ENCODE measurements at places on chromosomes 5 and 9.
A peak's percentile ranks its signal among the peaks of the same experiment; 100 is the strongest.

DNA sequence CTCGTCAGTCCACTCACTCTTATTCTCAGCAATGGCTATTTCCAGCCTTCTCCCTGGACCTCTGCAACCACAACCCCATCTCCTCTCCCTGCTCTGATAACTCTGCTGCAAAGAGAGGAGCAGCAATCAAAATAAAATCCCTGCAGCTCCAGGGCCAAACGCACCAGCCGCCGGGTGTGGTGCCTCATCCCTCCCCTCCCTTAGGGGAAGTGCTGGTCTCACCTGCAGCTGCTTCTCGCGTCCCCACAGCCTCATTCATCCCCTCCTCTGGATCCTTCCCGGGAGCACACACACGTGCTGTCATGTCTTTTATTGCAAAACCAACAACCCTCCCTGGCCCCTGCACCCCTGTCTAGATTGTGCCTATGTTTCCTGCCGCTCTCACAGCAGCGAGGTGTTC, 77.8 kb downstream of the TENT4A start:
- no peak for DNase-seq

GRCh38 chr9:69811351-69811868, 9.2 kb upstream of the CFAP95 start:
- no peak for DNase-seq

DNA sequence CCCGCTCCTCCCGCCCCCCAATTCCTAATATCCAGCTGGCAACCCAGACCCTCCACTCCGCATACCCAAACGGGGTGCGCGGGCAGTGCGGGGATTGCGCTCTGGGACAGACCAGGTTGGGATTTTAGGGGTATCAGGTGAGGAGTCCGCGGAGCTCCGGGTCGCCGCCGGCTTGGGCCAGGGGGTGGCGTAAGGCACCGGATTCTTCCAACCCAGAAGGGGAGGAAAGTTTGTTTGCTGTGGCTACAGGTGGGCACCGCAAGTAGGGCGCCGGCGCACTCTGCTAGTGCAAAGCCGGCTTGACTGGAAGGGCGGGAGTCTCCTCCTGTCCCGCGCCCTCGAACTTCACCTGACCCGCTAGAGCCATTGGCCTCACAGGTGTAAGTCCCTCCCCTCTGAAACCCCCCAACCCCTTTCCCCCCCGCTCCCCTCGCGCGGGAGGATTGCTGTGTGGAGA, 709 bp downstream of the IQGAP2 start:
- no peak for DNase-seq

DNA sequence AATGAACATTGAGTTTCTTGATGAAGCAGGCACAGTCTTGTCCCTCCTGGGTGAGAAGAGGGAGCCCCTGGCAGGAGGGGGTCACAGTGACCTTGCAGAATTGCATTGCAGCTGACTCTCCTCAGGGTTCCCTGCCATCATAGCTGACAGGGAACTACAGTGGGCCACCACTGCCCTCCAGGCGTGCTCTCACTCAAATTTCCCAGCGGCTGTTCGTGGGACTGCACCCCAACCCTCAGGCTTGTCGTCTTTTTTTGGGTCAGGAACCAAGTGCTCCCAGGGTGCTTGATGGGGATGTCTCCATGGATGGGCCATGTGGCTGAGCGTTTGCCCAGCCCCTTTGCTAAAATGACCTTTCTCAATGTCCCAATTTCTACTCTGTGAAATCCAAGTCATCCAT, 215.8 kb downstream of the MELK start:
- no peak for DNase-seq

GRCh38 chr5:58706736-58707135, 123.9 kb downstream of the RAB3C start:
- DNase-seq: no peak

- DNase-seq: peak; percentile 27
Observed at GRCh38 chr5:113022661-113023060, 46.1 kb downstream of the DCP2 start.

GRCh38 chr5:64100203-64100602, 65.4 kb upstream of the RNF180 start:
- no peak for DNase-seq

DNA sequence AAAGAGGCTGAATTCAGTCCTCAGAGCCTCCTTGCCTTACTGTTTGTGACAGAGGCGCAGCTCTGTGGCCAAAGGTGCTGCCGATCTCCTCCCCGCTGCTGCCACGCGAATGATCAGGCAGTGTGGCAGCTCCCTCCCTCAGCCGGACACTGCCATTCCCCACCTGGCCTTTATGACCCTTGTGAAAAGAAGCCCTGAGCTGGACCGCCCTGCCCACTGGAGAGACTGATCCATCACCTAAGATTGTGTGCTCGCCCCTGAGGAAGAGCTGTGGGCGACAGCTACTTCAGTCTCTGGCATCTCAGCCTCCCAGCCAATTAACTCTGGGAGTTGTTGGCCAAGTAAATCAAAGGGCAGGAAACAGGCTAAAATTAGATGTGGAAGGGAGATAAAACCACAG, 90.9 kb downstream of the CARTPT start:
- no peak for DNase-seq

DNA sequence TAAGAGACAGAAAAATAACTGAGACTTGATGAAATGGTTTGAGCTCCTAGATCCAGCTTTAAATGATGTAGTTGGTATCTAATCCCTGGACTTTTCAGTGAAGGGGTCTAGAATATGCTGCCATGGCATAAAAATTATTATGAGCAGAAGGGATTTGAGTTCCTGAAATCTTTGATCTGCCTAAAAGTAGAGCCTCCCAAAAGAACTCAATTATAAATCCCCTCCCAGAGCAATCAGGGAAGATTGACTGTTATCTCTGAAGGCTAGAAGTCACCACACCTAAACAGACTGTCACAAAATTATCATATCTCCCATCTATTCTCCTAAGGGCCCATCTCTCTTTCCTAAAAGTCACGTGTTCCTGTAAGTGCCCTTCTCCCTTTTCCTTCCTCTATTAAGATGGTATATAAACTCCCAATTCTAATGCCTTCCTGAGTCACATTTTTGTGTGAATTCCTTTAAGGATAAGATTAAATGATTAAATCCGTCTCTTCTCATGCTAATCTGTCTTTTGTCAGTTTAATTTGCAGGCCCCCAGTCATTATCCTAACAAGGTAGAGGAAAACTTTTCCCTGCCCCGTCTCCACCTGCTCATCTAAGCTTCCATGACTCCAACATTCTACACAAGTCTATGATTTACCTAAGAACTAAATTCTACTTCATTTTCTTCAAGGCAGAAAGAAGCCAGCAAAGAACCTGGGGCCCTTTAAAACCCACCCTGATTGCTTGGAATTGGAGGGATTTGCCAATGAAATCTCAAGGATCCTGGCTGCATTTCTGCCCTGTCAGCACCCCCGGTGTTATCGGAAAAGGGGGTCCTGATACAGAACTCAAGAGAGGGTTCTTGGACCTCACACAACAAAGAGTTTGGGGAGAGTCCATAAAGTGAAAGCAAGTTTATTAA, 47.1 kb upstream of the PWWP2A start:
- no peak for DNase-seq

GRCh38 chr5:53873235-53873634, 312.8 kb downstream of the NDUFS4 start:
- no peak for DNase-seq
